ENCODE measurements at places on chromosomes 3 and 15.

DNA sequence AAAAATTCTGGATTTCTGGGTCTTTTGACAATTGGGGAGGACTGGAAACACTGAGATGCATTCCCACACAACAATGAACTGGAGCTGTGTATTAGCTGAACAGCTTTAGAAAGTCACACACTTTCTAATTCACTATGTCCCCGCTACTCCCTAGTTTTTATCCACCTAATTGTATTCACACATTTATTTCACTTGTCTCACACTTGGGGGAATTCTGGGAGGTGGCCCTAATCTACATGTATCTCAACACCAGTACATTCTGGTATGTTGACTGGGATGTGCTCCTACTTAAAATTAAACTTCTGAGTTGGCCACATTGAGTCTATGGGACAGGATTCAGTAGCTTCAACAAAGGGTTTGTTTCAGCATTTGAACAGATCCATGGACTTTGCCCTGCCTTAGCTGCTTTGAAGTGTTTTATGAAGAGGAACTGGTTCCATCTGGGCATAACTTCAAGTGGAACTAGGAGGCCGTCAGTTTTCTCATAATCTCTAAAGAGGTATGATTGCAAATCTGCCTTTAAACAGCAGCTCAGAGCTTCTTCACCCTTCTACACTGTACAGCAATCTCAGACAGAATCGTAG, 106.5 kb upstream of the CMC1 start:
- DNase-seq: no peak

DNA sequence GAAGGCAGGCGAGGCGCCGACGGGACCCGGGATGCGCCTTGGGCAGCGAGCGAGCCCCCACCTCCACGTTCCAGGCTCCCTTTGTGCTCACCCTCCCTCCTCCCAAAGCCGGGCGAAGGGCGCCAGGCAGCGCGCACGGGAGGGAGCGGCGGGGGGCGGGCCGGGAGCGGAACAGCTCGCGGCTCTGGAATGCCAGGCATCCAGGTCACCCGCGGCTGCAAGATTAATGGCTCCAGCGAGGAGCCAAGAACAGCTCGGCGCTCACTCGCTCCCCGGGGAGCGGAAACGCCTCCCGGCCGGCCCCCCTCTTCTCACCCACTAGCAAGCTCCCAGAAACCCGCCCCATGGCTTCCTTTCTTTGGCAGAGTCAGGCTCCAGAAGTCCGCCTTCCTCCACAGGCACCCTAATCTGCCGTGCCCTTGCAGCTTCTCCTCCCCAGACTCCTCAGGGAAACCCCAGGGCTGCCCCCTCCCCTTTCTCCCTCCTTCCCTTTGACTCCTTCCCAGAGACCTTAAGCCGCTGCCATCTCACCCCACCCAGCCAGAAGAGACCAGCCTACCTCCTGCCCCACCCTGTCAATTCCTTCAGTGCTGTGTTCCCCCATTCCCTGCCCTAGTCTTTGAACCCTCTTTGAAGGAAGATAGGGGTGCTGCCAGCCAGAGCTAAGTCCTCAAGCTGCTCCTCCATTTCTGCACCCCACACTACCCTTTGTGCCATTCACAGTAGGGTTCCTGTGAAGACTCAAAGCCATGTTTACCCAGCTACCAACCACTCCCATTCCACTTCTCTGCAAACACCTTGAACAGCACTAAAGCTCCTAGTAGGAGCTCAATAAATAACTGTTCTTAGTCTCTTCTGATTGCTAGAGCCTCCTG, 9.9 kb downstream of the AMOTL2 start:
- peak; percentile 99 for DNase-seq

- no peak for DNase-seq
Observed at GRCh38 chr3:1056744-1057143, 36.1 kb upstream of the CNTN6 start.

- DNase-seq: no peak
Observed at GRCh38 chr3:36877930-36878685, 66.7 kb downstream of the TRANK1 start.

DNA sequence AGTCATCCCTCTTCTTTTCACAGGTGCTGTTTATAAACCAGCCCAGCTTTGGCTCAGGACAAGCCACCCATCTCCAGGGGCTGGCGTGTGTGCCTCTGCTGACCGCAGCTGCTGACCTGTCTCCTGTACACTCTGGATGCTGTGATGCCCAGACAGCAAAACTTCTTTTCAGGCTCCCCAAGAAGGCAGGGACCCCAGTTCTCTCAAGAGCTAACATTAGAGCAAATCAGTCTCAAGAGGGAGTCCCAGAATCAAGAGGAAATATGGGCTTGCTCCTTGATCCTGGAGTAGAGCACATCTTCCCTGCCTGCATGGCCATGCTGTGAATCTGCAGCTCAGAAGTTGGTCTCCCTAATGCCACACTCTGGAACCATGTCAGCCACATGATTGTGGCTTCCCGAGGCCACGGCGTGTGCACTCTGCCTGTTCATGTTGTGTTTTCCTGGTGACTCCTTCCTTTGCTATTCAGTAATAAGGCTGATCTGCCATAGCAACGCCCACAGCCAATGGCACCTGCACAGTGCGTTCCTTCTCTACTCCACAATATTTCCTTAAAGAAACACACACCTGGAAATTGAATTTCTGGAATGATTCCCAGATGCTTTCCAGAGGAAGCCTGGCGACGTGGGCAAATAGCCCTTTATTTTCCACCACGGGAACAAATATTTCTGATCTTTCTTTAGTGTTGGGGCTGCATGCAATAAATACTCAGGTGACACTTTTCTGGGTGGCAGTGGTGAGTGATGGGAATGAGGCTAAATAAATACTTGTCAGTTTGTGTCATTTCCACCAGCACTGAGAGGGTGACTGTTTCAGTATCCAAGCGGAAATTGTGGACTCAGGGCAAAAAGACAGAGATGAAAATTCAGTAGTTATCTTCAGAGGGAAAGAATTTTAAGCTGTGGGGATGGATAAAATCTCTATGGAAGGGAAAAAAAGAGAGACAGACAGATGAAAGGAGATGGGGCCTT, 21.9 kb upstream of the THSD4 start:
- peak; percentile 91 for DNase-seq

- DNase-seq: no peak
Observed at GRCh38 chr15:59991834-59992233, 12.3 kb upstream of the FOXB1 start.

DNA sequence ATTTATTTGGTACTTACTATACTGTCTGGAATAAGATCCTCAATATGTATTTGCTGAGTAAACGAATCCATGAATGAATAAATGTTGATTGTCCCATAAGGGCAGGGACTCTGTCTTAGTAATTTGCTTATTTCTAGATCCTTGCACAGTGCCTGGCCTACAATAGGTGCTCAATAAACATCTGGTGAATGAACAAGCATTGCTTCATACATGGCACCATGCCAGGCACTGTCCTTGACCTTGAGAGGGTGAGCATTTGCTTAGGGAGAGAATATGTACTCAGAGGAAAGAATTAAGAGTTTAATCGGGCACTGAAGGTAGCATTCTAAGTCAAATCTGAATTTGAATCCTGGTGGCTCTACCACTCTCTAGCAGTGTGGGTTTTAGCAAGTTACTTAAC, 282.1 kb downstream of the THSD4 start:
- DNase-seq: no peak

GRCh38 chr3:44470430-44470829, 7.0 kb downstream of the ZNF445 start:
- no peak for DNase-seq

DNA sequence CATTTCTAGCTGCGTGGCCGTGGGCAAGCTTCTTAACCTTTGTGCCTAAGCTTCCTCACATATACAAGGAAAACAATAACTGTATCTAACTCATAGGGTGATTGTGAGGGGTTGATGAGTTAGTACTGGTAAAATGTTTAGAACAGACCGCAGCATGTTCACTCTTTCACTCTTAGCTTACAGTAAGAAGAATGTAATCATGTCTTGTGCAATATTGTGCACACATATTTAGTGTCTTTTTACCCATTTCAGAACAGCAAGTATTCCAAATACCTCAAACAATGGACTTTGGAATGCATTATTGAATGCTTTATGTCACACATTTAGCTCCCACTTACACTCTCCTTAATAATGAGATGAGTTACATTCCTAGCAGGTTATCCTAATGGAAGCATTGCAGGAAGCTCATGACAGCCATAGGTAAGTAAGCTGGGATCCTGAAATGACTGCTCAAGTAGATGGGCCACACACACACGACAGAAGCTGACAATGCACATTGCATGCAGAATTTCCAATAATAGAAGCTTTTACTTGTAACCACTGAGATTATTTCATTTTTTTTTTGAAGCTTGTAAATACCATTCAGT, 468.9 kb upstream of the WNT5A start:
- DNase-seq: peak; percentile 2

- peak; percentile 89 for DNase-seq
Observed at GRCh38 chr3:27681249-27681748, 40.8 kb downstream of the EOMES start.

DNA sequence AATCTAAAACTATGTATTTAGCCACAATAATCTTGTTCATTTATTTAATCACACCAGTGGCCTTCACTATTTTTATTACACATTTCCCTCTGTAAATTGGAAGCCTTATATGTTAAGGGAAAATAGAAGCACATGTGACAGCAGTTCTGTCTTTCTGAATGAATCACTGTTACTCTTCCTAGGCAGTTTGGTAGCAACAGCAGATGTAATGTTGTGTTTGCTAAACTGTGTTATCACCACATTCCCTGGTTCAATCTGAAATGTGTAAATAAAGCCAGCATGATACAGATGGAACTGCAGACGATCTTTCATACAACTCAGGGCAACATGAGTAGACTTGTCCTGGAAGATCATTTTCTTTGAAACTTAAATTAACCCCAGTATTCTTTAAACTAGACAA, 220.1 kb downstream of the MCTP2 start:
- DNase-seq: no peak

- peak; percentile 38 for DNase-seq
Observed at GRCh38 chr3:138348754-138349739, 668 bp downstream of the MRAS start.

DNA sequence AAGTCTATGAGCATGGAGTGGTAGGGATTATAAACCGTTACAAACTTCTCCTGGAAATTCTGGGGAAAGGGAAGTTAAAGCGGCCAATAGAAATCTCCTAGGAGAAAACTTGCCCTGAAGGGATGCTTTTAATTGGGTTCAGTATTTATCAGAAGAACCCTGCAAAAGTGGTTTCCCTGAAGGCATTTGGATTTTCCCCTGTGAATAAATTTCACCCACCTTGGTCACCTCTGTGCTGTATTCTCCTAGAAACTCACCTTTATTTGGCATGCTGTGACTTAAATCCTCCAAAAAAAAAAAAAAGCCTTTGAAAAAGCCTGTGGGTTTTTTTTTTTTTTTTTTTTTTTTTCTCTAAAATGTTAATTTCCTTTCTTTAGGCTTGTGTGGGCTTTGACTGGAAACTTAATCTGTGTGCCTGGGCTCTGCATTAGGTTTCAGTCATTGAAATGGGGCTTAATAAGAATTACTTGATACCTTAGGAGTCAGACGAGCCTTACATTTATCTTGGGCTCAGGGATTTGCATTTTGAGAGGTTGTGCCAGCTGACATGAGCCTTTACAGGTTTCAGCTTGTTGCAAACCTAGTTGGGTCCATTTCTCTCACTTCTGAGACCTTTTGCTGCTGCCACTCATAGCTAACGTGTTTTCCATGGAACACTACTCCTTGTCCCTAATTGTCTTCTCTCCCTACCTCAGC, 22.0 kb downstream of the TGFBR2 start:
- no peak for DNase-seq

DNA sequence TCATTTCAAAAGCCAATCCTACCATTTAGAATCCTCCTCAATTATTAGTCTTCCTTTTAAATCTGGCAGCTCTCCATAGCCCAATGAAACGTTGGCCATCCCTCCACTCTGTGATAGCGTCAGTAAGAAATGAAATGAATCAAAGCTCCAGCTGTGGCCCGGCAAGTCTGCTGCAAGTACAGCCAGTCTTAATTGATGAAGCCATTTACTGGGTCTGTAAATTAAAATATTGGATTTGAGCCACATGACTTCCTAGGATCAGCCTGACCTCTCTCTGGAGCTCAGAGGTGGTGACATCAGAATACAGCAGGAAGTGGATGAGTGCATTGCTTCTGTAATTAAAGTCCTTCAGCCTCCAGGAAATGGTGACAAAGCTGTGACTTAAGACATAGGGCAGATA, 347.0 kb upstream of the LMCD1 start:
- DNase-seq: no peak

GRCh38 chr3:174285242-174285864, 573.8 kb upstream of the NAALADL2 start:
- no peak for DNase-seq

DNA sequence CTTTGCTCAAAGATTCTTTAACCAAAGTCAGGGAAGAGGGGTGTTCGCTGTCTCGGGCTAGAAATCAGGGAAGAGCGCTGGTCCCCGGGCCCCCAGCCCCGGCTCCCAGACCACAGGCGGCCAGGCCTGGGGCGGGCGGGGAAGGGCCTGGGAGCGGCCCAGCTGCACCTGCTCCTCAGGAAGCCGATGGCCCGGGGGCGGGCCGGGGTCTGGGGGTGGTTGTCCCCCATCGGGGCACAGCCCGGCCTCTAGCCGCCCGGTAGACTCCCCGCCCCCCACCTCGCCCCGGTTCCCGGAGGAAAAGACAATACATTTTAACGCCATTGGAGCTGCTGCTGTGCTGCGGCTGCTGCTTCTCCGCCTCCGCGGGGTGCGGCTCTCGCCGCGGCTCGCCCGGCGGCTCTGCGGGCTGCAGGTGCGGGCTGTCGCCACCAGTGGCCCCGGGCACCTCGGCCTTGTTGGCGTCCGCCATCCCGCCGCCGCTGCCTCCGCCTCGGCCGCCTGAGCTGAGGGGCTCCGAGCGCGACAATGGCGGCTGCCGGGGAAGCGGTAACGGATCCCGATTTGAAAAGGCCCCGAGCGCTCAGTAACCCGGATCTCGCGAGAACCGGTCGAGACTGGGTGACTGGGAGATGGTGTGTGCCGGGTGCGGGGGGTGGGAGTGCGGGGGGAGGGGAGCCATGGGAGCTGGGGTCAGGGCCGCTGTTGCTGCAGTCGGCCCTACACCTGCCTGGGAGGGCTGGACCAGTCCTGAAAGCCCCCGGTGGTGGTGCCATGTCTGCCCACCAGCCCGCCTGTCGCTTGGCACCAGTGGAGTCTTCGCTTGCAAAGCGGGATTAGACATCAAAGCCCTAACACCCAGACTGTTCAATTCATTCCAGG, at the start of gene MYEF2:
MYEF2 (minus strand) TSS at position 530 of the 882 bp plus-strand sequence; CDS start at position 472, 58 bp downstream.
- DNase-seq: peak; percentile 70

DNA sequence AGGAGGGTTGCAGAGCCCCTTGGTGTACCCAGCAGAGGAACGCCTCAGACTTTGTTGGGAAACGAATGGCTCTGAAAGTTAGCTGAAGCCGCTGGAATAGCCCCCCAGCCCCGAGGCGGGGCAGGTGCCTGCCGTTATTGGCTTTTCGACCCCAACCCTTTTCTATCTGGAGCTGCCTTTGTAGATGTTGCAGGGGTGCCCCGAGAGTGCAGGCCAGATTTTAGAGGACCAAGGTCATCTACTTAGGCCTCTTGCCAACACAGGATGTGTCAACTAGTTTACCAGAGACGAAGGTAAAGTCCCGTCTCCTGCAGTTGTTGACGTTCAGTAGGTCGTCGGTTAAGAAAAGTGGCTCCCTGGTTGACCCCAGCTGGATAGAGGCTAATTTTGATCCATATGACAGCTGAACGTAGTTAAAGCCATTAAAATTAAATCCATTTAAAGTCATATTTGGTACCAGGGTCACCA, 579 bp upstream of the UBE3A start:
- no peak for DNase-seq
